Epithelial cell of proximal tubule (primary cell): ENCODE measurements at places on chromosomes 4 and X.
A peak's percentile ranks its signal among the peaks of the same experiment; 100 is the strongest.

- DNase-seq: no peak
Observed at GRCh38 chr4:4270529-4270928, 19.4 kb downstream of the LYAR start.

DNA sequence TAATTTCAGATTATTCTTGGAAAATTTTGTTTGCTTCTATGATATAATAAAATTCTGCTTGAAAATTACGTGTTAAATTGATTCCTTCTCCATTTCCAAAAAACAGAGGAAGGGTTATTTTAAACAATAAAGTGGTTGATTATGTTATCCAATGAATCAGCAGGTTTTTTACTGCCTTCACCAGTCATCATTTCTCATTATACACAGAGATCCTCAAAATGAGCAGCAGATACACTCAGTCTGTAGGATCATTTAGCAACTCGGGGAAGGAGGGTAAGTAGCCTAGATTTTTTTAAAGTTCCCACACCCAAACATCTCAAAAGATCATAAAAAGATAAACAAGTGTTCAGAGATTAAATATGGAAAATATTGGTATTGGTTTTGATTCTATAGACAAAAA is 6.8 kb upstream of the TMEM144 start:
- DNase-seq: no peak

DNA sequence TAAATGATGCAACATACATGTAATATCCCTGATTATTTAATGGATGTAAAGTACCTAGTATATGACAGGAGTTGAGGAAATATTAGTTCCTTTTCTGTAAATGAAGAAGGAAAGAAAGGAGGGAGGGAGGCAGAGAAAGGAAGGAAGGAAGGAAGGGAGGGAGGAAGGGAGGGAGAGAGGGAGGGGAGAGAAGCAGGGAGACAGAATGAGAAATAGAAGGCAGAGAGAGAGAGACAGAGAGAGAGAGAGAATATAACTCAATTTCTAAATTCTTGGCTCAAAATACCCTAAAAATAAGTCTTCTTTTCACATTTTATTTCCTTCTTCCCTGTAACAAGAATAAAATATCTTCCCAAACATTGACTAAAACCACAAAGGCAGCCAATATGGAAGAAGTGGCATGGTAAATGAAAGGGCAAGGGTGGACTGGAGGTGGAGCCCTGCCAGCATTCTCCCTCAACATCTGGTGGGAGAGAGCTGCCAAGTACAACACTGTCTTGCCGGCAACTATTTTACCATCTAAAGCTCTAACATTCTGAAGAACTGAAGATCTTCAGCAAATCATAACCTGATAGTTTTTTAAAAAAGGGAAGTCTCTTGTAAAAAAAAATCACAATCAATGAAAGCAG is 245.1 kb downstream of the PPP3CA start:
- DNase-seq: no peak

GRCh38 chr4:42703813-42704212 is 46.9 kb upstream of the ATP8A1 start:
- DNase-seq: no peak

GRCh38 chr4:173404296-173404865 is 5.5 kb upstream of the SCRG1 start:
- DNase-seq: no peak

- DNase-seq: peak; percentile 22
Observed at GRCh38 chr4:52904421-52904820, 42.3 kb downstream of the RASL11B start.

GRCh38 chr4:36502350-36502749 is 220.9 kb downstream of the DTHD1 start:
- no peak for DNase-seq

DNA sequence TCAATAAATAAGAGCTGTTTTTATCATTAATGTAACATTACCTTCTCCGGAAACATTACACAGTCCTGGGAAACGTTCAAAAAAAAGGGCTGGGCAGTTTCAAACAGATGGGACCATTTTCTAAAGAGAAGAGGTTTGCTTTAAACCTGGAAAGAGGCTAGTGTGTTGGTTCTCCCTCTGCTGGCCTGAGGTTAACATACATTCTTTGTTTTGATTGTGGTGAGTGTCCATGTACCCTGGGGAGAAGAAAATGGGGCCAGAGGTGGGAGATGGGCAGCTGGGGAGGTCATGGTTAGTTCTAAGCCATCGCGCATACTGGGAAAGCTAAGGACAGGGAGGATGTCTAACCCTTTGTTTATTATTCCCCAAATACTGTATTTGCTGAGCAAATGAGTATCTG is 194.7 kb downstream of the CPEB2 start:
- DNase-seq: no peak

DNA sequence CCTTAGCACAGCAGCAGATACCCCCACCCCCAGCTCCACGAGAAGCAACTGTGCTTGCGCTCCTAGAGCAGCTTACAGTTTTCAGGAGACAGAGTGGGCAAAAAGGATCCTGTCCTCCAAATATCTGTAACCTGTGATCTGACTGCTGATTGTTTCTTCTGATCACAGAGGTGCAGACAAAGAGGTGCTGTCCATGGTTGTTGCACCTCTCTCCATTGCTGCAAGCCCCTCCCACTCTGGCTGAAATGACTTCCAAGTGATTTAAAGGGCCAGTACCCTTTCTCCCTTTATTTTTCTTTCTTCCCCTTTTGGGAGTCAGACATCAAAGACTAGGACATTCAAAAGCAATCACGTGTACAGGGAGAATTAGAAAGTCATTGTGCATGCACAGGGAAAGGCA is 205.3 kb upstream of the GEMIN8 start:
- DNase-seq: no peak
